ENCODE measurements at places on chromosomes 2 and 18. TPM values are rescaled to one million over a fixed set of nuclear protein-coding genes. Genes with fewer than 3 reads are reported as not detected.

The FOXI3 gene
- total RNA-seq = not detected

The ANO7 gene
- total RNA-seq = 0.25 TPM

The CCDC141 gene
- total RNA-seq = 0.37 TPM

The ALKAL2 gene
- not detected for total RNA-seq

The DYSF gene
- total RNA-seq = 20.8 TPM

The VAPA gene
- total RNA-seq = 114 TPM
